NCI-H146 (cell line): ENCODE measurements at places on chromosomes 16 and 17.

GRCh38 chr16:78249832-78250231, 150.4 kb downstream of the WWOX start:
- DNase-seq, result no peak

GRCh38 chr17:79354173-79354820, 256.6 kb downstream of the RBFOX3 start:
- no peak for DNase-seq

GRCh38 chr17:63275971-63276745, 169.9 kb downstream of the CYB561 start:
- DNase-seq, result no peak

- DNase-seq, result no peak
Observed at GRCh38 chr17:4837471-4838308, 4.5 kb downstream of the MINK1 start.

GRCh38 chr17:33112763-33113162, 121.1 kb downstream of the SPACA3 start:
- DNase-seq, result no peak
